ENCODE measurements at places on chromosomes 16 and 17. TPM values are rescaled to one million over a fixed set of nuclear protein-coding genes. Genes with fewer than 3 reads are reported as not detected.

WFDC1 gene
- 0.34 TPM for total RNA-seq

HID1 gene
- total RNA-seq: 11.5 TPM

OR1F1 gene
- not detected for total RNA-seq

AATK gene
- 15.4 TPM for total RNA-seq

MYH2 gene
- total RNA-seq: 0.76 TPM

SAMD14 gene
- total RNA-seq: 2.4 TPM

DPEP3 gene
- not detected for total RNA-seq

CTRB1 gene
- total RNA-seq: 0.62 TPM

UTS2R gene
- total RNA-seq: 4.7 TPM

HSD17B1 gene
- total RNA-seq: 1.5 TPM

SOX9 gene
- total RNA-seq: 21.5 TPM

ZDHHC1 gene
- total RNA-seq: 10.4 TPM

LPO gene
- not detected for total RNA-seq

PIPOX gene
- total RNA-seq: 0.45 TPM

TBX4 gene
- total RNA-seq: not detected

KRTAP4-4 gene
- not detected for total RNA-seq

AGRP gene
- not detected for total RNA-seq

TAC4 gene
- 0.47 TPM for total RNA-seq

KRTAP9-8 gene
- total RNA-seq: not detected

CA7 gene
- total RNA-seq: not detected

SPNS2 gene
- 10.6 TPM for total RNA-seq

MFAP4 gene
- 143 TPM for total RNA-seq

IL34 gene
- 2.1 TPM for total RNA-seq

COASY gene
- 32.4 TPM for total RNA-seq

IRX3 gene
- total RNA-seq: 17.8 TPM

CHP2 gene
- total RNA-seq: not detected

COQ9 gene
- 133 TPM for total RNA-seq

CACNG1 gene
- not detected for total RNA-seq

LGALS9B gene
- not detected for total RNA-seq

PRSS33 gene
- not detected for total RNA-seq

NEURL4 gene
- 30.6 TPM for total RNA-seq
